ENCODE measurements at places on chromosomes 3 and 15. TPM values are rescaled to one million over a fixed set of nuclear protein-coding genes. Genes with fewer than 3 reads are reported as not detected.

The FEZF2 gene
- not detected for total RNA-seq

The TRAK1 gene
- total RNA-seq: 17.4 TPM

The DLEC1 gene
- total RNA-seq: 1.9 TPM

GRCh38 chr3:47035645-47036044 is 56.2 kb downstream of the NBEAL2 start:
- no peak for DNase-seq

DNA sequence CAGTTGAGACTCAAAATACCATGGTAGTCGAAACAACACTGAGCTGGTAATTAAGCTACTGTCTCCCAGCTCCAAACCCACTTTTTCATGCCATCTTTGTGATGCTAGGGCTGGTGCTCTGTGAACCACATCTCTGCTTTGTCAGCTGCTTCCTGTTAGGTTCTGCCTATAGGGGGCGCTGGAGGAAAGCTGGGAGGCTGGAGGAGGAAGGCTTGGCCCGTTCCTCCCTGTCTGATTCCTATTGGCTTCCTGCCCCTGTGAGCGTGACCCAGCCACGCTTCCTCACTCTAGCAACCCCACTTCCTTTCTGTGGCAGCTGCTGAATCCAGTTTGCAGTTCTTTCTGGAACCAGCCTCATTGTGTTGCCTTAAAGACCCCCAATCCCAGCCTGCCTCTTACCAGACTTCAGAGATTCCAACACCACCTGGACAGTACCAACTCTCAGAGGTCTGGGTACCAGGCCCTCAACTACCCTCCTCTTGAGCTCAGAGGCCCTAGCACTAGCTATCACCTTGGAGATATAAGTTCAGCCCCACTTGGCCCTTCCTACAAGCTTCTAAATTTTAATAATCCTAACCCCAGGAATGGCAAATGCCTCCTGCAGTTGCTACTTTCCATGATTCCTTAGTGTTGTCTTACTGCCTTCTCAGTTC is 120.9 kb downstream of the ERC2 start:
- DNase-seq: no peak

DNA sequence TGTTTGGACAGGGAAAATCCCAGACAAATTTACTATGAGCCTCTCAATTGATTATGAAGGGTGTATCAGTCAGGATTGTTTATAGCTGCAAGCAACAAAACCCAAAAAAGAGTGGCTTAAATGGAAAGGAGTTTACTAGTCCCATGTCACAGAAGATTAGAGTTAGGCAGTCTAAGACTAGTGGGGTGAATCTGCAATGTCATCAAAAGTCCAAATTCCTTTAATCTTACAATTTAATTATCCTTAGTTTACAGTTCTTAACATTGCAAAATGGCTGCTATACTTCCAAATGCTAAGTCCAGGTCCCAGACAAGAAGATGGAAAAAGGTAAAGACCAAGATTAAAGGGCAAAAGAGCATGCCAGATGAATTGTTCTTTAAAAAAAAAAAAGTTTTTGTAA is 143.6 kb downstream of the CD47 start:
- no peak for DNase-seq

GRCh38 chr3:152120601-152121269 is 148.0 kb upstream of the MBNL1 start:
- no peak for DNase-seq

GRCh38 chr3:102114264-102114979 is 265.1 kb downstream of the NFKBIZ start:
- DNase-seq: peak; percentile 63

- DNase-seq: no peak
Measured at GRCh38 chr3:114213292-114213626, 24.1 kb downstream of the ZNF80 start.

DNA sequence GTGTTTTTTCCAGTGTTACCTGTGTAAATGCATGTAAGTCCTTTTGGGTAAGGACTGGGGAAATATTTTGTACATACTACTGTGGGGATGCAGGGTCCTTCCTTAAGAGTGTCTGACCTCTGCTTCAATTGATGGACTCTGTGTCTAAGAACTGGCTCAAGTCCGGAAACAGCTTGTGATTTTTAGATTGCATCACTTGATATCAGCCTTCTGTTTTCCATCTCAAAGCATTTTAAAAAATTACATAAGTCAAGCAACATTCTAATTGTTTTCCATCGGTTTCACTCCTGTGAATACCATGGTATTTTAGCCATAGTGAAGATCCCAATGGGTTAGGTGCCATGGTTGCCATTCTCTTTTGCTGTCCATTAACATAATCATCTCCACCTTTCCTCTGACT is 597.6 kb downstream of the SQOR start:
- no peak for DNase-seq

- no peak for DNase-seq
Measured at GRCh38 chr15:38411902-38412301, 42.0 kb upstream of the FAM98B start.
